DND-41 (cell line): ENCODE measurements at places on chromosomes 4 and X.

- no peak for DNase-seq
These were observed 25.2 kb upstream of the FGFR3 start for GRCh38 chr4:1767770-1768366.

GRCh38 chr4:182492423-182492822 lies 249.2 kb downstream of the TENM3 start:
- DNase-seq = no peak

GRCh38 chr4:67558493-67558892 lies at the start of gene STAP1:
TSS of gene STAP1 (plus strand) at chr4:67558727. CDS start at chr4:67558810, 83 bp downstream.
- peak; percentile 73 for DNase-seq

GRCh38 chr4:79331126-79331876 lies 5.4 kb upstream of the NAA11 start:
- DNase-seq = peak; percentile 64

DNA sequence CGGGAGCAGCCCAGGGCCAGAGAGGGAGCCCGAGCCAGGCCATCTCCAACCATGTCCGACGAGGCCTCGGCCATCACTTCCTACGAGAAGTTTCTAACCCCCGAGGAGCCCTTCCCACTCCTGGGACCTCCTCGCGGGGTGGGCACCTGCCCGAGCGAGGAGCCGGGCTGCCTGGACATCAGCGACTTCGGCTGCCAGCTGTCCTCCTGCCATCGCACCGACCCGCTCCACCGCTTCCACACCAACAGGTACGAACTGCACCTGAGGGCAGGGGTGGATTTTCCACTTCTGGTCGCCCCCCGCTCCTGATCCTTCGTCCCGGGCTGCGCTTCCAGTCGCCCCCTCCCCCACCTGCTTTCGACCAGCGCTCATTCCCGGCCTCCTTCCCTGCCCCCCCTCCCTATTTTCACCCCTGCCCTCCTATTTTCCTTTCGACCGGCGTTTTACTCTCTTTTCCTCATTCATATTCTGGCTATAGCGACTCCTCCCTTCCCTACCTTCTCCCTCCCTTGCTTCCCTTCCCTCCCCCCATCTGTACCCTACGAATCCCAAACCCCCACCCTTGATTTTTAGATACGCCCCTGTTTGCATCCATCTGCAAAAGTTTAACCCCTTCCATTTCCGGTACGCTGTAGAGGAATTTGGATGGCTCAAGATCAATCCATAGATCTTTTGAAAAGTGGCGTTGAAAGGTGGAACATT lies 633 bp downstream of the FAM199X start:
- DNase-seq = no peak

GRCh38 chrX:78650906-78651437 lies 8.2 kb downstream of the RTL3 start:
- peak; percentile 66 for DNase-seq

GRCh38 chr4:53019485-53020382 lies 157.6 kb downstream of the RASL11B start:
- DNase-seq = no peak

DNA sequence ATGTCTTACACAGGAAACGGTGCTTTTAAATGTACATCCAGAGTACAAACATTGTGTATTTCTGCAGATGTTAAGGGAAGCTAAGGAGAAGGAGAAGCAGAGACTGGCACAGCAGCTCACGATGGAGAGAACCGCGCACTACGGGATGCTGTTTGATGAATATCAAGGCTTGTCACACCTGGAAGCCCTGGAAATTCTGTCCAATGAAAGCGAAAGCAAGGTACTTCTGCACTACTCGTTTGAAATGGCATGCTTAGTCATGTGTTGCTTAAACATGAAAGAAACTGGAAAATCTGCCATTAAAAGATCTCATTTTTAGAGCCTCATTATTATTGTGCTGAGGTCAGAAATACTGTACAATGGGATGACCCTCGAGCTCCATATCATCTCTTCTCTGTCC lies 47.2 kb downstream of the FAM114A1 start:
- peak; percentile 21 for DNase-seq

GRCh38 chrX:9609987-9610386 lies 145.1 kb downstream of the TBL1X start:
- DNase-seq = no peak

GRCh38 chrX:100395781-100396180 lies 14.3 kb downstream of the PCDH19 start:
- DNase-seq = no peak

GRCh38 chr4:108203377-108203776 lies 34.6 kb upstream of the LEF1 start:
- peak; percentile 14 for DNase-seq

- DNase-seq = no peak
These were observed 379.8 kb downstream of the ZNF674 start for GRCh38 chrX:46165411-46165810.

DNA sequence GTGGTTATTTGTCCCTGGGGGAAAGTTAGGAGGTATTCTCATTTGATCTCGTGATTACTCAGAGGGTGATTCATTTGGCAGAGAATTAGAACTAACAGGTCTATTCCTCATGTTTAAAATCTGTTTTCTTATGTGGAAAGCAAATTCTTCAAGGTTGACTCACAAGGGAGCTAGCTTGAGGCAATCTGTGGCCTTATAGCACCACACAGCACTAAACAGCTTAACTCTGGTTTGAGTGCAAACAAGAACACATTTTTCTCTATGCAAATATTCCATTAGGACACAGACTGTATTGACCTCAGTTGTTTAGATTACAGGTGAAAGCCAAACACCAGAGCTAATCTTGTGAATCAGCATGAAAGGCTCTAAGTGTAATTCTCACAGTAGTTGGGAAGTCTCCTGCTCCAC lies 694.4 kb upstream of the POU3F4 start:
- DNase-seq = no peak

GRCh38 chr4:4868040-4868757 lies 8.7 kb downstream of the MSX1 start:
- no peak for DNase-seq

DNA sequence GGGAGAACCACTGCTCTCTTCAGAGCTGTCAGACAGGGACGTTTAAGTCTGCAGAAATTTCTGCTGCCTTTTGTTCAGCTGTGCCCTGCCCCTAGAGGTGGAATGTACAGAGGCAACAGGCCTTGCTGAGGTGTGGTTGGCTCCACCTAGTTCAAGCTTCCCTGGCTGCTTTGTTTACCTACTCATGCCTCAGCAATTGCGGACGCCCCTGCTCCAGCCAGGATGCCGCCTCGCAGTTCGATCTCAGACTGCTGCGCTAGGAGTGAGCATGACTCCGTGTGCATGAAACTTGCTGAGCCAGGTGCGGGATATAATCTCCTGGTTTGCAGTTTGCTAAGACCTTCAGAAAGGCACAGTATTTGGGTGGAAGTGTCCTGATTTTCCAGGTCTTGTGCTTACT lies 70.9 kb downstream of the MAGEB5 start:
- DNase-seq = no peak

DNA sequence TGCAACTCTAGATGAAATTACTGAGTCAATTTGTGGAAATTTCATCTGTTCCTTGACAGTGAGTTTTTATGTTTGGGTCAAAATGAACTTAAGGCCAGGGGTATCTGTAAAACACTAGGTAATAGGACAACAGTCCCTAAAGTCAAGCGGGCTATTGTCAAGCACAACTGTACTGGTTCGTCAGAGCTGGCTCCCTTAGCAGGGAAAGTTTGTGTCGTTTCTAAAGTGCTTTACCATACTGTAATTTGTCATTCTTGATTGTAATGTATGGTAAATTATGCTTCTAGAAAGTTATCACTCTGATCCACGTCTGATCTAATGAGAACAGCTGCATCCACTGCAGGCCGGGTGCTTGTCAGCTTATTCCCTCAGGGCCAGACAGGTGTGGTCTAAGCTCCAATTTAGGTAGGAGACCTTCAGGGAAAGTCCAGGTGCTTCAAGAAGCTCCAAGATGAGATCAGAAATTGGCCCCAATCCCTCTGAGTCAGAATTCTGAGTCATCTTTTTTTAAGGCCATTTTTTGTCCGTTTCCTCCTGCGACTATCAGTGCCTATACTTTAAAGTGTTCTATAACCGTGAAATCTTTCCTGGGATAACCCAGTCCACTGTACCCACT lies 92.2 kb downstream of the PALLD start:
- DNase-seq = no peak

- DNase-seq = no peak
These were observed 125.0 kb downstream of the THOC2 start for GRCh38 chrX:123607806-123608205.

DNA sequence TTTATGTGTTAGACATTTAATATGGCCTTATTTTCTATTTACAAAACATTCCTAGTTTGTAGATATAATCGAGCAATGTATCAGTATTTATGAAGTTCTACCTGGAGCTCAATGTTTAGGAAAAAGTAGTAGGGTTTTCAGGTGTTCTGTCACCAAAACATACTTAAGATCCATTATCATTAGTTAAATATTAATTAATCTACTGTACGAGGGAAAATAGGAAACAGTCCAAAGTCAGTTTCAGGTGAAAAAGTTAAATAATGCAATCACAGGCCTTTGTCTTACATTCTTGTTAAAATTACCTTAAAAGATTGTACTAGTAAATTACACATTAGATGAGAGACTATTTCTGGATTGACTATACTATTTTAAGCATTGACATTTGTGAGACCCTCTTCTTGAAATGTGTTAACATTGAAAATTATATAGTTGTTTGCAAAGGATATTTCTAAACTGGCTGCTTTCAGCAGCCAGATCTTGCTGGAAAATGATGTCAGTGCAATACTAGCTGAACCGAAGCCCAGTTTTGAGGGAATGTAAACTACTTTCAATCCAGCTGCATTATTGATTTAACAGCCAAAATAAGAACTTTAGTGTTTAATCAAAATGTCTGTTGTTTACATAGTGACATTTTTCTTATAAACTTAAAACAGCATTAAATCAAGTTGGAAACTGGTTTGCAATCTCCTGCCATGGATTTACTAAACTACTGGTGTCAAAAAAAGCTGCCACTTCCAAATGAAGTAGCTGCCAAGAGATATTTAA lies 19.3 kb downstream of the GUCY1B1 start:
- DNase-seq = no peak

- DNase-seq = no peak
These were observed 57.5 kb downstream of the FAM13A start for GRCh38 chr4:88999392-88999930.

DNA sequence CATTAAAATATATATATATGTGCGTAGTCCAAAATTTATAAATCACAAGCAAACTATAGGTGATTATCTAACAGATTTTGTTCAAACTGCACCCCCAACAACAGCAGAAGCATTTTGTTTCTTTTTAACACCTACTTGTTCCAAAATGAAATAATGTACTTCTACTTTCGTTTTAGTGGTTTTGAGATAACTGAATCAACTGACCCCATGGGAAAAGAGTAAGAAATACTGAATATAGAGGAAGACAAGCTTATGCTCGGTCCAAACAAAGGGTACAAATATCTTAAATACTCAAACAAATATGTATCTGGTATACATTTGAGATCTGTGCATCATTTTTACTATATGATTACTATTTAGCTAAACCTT lies 22.4 kb downstream of the MAP7D3 start:
- no peak for DNase-seq

GRCh38 chrX:54415534-54416350 lies 24.5 kb upstream of the TSR2 start:
- no peak for DNase-seq

GRCh38 chr4:108430921-108431320 lies 189.5 kb upstream of the RPL34 start:
- DNase-seq = no peak

DNA sequence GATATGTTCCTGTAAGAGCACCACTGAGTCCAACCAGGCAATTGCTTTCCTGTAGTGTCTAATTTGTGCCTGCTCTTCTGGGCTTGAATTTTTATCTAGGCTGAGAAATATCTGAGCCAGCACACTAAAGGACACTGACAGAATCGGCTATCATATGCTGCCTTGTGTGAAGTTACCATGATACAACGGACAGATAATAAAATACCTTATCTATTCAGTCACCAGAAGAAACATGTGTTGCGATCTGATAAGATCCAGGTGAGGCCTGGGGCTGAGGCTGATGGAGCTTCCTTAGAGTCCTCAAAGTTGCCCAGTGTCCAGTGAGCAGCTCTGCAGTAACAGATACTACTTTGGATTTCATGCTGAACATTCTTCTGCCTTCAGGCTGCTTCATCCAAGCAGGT lies 111.8 kb downstream of the ZNF518B start:
- no peak for DNase-seq

- no peak for DNase-seq
These were observed 185.2 kb upstream of the RPS6KA3 start for GRCh38 chrX:20451929-20452328.

DNA sequence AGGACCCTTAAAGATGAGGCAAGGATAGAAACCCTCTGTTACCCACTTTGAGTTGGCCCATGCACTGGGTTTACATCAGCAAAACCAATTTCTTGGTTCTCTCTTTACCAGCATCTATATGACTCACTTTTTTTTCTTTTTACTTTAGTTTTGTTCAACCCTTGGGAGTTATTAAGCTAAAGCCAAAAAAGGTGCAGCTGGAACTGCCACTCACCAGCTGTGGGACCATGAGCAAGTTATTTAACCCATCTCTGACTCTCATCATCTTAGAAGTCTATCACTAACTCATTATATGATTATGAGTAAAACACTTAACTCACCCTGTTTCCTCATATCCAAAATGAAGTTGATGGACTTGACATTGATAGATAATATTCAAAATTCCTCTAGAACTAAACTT lies 53.4 kb downstream of the GABRB1 start:
- no peak for DNase-seq

- DNase-seq = no peak
These were observed 496.9 kb downstream of the RAB28 start for GRCh38 chr4:12987284-12987683.

- DNase-seq = no peak
These were observed 15.3 kb upstream of the HMGB3 start for GRCh38 chrX:150967786-150968185.

DNA sequence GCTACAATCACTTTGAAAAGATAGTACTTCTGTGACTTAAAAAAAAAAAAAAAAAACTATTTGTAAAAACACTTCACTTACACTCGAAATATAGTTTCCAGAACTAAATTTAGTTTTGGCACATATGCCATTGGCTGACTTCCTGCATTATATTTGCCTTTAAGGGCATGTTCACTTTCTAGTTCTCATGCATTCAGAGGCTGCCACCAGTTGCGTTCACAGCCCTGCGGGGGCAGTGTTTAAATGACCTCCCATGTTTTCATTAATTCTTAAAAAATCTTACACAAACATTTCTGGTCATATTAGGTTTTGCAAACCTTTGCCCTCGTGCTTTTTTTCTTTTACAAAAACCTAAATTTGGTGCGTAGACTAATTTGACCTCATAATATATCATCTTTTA lies 12.4 kb upstream of the ARHGAP6 start:
- no peak for DNase-seq
